ENCODE measurements at places on chromosomes 1 and 21.

DNA sequence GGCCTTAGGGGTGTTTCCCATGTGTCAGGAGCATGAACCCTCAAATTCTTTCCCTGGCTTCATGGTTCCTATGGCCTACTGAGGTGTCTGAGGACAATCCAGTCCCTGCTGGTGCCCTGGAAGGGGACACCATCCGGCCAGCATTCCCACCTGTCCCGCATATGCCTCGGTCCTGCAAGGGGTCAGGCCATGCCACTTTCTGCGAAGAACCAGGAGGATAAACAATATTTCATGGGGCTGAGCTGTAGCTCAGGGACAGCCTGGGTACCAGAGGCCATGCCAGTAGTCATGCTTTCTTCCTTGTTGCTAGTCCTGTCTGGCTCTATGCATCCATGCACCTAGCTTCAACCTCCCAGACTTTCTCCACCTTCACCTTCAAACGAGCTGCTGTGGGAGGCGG is 123.6 kb downstream of the MRPS6 start:
- DNase-seq, result no peak

DNA sequence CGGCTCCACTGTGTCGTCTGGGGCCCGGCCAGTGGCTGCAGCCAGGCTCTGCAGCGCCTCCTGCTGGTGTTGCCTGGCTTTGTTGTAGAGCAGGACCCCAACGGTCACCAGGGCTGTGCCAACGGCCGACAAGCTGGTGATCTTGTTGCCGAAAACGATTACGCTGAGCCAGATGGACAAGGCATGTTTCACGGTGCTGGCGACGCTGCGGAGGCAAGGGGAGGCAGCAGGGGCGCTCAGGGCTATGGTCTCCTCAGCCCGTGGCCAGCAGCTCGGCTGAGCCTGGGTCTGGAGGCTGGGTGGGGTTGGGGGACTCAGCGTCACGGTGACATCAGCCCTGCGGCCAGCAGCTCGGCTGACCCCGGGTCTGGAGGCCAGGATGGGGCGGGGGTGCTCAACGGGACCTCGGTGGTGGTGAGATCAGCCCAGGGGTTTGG is 7.0 kb upstream of the CDK11B start:
- no peak for DNase-seq

GRCh38 chr1:25800703-25801377 is 847 bp downstream of the SELENON start:
- DNase-seq, result no peak

DNA sequence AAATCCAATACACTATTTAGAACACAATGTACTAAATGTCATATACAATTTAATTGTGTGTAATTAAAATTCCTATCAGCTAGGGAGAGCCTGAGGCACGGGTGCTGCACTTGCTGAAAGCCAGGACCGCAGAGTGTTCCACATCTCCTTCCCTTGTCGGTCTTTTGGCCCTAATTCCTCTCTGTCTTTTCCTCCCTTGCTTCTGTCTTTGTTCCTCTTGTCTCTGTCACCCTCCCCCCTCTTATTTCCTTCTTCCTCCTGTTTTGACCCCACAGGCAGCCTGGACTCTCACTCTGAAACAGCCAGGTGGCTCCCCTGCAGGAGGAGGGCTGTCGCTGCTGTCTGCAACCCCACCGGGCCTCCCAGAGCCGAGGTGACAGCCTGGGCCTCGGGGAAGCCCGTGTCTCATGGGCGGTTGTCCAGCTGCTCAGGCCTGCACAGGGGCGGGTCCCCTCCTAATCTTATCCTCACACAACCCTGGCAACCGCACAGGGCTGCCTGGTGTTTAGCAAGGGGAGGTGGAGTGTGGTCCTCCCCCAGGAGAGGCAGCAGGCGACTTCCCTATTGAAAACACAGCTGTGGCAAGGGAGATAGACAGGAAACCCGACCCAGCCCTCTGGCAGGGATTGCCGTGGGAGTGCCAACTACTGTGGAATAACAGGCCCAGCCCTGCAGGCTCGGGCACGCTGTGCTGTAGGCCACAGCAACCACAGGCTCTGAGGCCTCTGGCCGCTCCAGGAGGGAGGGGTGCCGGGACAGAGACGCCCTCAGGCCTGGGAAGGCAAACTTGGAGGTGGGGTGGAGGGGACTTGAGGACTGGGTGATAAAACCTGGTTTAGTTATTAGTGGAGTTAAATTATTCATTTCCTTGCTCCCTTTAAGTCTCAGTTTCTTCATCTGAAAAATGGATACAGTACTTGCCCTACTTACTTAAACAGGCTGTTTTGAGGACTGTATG is 68.8 kb upstream of the WDR26 start:
- DNase-seq, result peak; percentile 59

DNA sequence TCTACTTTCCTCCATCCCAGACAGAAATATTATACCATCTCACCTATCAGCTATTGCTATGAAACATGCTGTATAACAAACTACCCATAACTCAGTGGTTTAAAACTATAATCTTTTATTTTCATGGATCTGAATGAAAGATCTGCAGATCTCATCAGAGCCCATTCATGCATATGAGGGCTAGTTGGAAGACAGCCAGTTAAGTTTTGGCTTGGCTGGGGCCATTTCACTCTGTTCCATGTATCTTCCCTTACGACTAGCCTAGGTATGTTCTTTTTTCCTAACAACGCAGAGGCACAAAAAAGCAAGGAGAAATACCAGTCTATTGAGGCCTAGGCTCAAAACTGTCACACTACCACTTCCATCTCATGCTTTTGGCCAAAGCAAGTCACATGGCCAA is 28.1 kb upstream of the RGS1 start:
- DNase-seq, result no peak

All from foreskin melanocyte (primary cell).